ENCODE measurements at places on chromosomes 2 and 18.
A peak's percentile ranks its signal among the peaks of the same experiment; 100 is the strongest.

DNA sequence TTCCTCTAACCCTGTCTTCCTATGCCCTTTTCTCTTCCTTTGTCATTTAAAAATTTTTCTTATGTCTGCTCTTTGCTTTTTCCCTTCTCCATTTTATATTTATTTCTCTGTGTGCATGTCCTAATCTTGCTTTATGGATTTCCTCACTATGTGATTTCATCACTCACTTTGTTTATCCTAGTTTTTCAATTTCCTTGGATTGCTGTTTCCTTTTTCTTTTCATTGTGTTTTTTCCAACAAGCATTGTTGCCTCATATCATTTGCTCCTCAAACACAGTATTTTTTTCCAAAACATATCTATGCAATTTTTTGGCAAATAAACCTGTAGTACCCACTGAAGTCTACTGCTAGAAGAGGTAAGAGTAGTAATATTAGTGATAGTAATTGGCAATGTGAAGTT, 67.4 kb upstream of the PNPT1 start:
- no peak for DNase-seq

DNA sequence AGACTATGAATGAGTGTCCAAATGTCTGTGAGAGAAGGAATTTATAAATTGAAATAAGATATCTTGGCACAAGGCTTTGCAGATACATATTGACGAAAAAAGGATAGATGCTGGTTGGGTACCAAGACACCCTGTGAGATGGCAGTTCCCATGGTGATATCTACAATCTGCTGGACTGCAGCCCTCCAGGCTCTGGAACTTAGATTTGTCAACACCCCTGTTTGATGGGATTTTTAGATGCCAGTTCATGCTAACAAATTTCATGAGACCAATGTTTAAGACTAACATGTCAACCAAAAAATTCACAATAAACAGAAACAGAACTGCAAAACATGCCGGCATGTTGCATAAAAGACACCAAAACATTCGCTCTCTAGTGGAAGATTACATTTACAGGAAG, 400.3 kb upstream of the CNTNAP5 start:
- DNase-seq = no peak

- DNase-seq = no peak
Observed at GRCh38 chr2:67346718-67347407, 50.3 kb upstream of the ETAA1 start.

DNA sequence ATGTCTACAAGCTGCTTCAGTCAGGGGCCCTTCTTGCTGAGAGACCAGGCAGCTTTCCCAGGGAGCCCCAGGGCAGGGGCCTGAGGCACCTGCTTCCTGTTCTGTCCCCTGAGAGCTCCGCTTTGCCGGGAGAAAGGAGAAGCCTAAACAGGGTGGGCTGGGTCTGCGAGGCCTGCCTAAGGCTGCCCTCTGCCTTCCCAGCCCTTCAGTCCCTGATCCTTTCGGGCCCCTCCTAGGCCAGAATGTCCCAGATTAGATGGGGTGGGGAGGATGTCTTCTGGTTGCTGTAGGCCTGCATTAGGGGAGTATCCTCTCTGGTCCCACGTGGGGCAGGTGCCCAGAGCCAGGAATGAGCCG, 72.4 kb downstream of the TGOLN2 start:
- DNase-seq = no peak

DNA sequence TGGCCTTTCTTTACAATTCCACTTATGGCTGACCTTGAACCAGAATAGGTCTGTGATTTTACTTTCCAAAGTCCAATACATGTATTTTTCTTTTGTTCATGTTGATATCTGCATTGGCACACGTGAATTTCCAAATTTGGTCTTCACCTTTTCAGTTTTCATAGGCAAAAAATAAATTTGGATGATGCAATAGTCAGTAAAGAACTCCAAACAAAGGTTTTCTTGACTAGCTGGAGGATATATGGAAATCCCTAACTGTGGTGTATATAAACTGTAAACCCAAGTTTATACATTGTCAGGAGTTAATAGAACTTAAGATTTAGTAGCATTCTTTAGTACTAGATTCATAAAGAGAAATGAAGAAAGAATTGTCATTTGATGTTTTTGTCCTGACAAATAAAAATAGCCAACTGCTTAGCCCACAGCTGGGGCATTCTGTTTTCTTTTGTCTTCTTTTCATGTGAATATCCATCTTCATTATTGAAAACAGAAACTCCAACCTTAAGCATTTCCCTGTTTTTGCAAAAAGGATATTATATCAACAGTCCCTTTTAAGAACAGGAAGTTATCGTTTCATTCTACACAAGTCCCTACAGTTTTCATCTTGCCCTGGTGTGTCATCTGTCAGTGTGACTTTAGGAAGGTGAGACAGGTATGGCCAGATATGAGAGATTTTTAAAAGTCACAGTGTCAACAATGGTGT, 132.9 kb downstream of the BCL2 start:
- no peak for DNase-seq

DNA sequence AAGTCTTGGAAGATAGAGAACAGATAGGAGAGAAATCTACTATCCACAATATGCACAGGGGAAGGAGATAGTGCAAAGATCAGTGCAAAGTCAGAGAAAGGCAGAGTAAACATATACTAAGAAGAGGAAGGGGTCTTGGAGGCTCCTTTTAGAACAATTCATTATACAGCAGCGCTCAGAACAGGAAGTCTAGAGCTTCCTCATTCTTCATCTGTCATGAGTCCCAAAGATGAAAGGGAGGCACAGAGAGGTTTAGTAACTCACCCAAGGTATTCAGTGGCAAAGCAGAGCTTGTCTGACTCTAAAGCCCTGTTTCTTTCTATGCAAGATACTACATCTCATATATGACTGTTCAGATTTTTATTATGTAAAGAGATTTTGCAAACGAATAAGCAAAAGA, 1.4 kb downstream of the SP110 start:
- peak; percentile 41 for DNase-seq

- peak; percentile 37 for DNase-seq
Observed at GRCh38 chr2:201132518-201132917, 16.6 kb downstream of the CFLAR start.

DNA sequence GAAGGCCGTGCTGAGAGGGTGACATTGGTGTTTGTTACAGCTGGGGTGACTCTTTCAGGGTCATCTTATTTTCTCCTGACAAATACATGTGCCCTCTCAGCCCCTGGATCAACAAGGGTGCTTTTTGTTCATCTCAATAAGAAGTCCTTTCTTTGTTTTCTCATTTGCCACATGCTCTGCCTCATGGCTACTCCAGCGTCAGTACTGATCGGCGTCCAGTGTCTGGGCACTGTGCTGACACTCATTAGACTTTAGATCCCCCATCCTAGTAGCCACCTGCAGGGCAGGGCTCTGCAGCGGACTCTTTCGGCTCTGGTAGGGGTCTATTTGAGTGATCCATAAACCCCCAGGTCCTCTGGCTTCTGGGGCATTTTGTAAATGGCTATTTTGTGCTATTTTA, 38.4 kb downstream of the NPPC start:
- no peak for DNase-seq

- no peak for DNase-seq
Observed at GRCh38 chr2:30341500-30342267, 105.4 kb upstream of the LCLAT1 start.

DNA sequence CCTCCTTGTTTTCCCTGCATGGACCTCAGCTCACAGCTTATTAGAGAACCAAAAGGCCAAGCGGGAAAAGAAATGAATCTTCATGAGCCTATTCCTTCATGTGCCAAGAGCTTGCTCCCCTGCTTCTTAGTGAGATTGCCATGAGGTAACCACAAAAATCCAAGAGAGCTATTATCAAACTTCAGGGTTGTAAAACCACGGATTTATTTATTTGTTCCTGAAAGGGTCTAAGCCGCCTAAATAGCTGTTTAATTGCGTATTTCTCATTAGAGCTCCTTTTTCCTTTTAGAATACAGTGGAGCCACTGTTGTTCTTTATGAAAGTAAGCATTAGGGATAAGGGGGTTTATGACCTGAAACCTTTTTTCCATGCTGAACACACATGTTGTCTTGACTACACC, 58.0 kb downstream of the SRD5A2 start:
- DNase-seq = no peak

- no peak for DNase-seq
Observed at GRCh38 chr2:4530231-4530630, 826.9 kb downstream of the DCDC2C start.

DNA sequence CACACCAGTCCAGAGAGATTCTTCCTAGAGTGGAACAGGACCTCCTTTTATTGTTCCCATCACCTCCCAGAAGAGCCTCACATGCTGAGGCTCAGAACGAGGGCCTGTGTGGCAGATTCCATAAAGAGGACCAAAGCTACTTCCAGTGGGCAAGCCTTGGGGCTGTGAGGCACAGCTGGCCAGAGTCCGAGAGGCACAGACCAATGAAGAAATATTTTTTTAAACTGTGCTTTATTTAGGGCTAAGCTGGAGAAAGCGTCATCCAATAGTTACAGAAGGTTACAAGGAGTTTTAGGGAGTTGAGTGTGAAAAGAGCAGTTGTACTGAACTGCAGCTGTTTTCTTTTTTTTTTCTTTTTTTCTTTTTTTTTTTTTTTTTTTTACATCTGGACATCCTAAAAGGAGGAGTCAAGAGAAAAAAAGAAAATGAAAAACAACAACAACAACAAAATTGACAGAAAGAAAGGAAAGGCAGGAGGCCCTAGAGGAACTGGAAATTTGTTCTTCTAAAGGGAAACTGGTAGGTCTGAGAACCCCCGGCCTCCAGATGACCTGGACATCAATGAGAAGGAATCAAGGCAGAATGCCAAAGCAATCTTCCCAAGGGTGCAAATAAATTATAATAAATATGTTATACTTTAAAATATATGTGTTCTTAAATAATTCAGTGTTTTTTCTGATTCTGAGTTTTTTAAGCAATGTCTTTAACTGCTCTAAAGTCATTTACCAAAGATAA, 322.6 kb downstream of the CELF4 start:
- DNase-seq = no peak

DNA sequence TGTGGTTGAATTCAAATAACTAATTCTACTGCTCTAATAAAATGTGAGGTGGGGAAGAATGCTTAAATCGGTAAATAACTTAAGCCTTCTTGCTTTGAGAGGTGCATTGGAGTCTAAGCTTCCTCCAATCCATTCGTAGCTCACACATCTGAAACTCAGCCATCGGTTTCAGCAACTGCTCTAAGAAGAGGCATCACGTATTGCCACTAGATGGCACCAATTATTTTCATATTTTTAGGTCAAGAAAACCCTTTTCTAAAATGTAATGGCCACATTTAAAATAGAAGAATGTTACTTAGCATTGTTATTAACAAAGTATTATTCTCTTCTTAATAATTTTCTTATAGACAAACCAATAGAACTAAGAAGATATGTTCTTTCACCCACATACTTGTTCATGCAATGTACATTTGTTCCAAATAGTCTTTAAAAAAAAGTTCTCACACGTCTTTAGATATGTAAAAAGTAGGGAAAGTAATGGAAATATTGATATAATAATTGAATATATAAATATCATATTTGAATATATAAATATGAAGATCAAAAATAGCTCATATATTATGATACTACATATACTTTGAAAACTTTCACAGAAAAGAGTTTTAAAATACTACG, 229.8 kb downstream of the CCDC178 start:
- DNase-seq = no peak

DNA sequence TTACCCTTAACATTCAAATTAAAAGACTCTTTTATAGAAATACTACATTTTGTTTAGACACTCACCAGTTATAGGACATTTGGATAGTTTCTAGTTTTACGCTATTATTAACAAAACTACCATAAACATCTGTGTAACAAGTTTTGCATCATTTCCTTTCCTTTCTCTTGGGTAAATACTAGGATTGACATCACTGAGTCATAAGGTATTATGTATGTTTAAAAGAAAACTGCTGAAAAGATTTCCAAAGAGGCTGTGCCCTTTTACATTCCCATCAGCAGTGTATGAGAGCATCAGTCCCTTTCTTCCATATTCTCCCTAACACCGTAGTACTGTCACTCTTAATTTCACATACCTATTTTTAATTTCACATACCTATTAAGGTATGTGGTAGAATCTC, 130.6 kb downstream of the USP34 start:
- no peak for DNase-seq

DNA sequence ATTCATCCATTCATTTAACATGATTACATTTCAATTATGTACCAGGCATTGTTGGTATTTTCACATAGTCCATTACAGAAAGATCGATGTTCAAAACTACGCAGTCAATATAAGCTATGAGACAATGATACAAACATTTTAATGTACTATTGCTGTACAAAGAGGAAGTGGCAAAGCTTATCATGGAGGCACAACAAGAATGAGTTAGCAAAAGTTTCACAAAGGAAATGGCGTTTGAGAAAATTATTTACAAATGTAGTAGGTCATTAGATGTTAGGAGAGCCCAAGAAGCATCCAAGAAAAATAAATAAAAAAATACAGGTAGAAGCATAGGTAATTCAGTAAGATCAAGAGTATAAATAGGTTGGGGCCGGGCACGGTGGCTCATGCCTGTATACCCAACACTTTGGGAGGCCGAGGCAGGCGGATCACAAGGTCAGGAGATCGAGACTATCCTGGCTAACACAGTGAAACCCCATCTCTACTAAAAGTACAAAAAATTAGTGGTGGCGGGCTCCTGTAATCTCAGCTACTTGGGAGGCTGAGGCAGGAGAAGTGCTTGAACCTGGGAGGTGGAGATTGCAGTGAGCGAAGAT, 1730.8 kb upstream of the CELF4 start:
- no peak for DNase-seq
